Activated naive CD8-positive, alpha-beta T cell treated with anti-CD3 and anti-CD28 coated beads, Interleukin-2, amount 50 U/mL, for 16 hours (primary cell): ENCODE measurements at places on chromosomes 7 and 10.

- no peak for DNase-seq
Measured at GRCh38 chr10:46317370-46317769, 30.6 kb downstream of the ANTXRL start.

GRCh38 chr7:26345202-26345601, 53.5 kb downstream of the SNX10 start:
- DNase-seq = no peak

GRCh38 chr7:46524350-46524749, 603.3 kb upstream of the IGFBP3 start:
- no peak for DNase-seq

DNA sequence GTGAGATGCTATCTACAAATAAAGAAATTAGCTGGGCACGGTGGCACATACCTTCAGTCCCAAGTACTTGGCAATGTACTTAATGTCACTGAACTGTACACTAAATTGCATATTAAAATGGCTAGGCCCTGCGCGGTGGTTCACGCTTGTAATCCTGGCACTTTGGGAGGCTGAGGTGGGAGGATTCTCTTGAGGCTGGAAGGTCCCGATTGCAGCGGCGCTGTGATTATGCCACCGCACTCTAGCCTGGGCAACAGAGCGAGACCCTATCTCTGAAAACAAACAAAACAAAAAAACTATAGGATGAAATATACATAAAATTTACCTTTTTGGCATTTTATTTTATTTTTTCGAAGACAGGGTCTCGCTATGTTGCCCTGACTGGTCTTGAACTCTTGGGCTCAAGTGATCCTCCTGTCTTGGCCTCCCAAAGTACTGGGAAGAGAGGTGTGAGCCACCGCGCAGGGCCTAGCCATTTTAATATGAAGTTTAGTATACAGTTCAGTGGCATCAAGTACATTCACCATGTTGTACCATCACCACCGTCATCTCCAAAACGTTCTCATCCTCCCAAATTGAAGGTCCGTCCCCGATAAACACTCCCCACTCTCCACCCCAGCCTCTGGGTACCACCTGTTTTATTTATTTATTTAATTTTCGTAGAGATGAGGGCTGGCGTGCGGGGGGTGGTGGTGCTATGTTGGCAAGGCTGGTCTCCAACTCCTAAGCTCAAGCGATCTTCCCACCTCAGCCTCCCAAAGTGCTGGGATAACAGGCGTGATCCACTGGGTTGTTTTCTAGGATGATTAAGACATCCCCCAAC, 1.3 kb upstream of the EIF3B start:
- DNase-seq = no peak

- no peak for DNase-seq
Measured at GRCh38 chr7:23298141-23298881, 828 bp upstream of the MALSU1 start.

DNA sequence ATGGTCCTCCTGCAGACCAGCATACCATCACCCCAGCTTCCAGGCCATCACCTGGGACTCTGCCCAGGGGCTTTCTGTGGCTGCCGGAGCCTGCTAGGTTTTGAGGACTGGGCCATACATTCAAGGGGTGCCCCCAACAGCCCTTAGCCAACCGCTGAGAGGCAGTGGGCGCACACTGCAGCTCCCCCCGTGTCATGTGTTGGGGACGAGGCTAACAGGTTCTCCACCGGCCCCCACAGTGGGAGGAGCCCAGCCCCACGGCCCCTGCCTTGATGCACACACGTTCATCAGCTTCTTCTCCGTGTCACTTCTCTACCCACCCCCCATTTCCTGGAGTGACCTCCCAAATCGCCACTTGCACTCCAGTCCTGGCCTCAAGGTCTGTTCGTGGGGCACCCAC, 543.2 kb upstream of the FOXK1 start:
- DNase-seq = no peak

- DNase-seq = no peak
Measured at GRCh38 chr7:103499976-103500375, 54.0 kb upstream of the SLC26A5 start.

DNA sequence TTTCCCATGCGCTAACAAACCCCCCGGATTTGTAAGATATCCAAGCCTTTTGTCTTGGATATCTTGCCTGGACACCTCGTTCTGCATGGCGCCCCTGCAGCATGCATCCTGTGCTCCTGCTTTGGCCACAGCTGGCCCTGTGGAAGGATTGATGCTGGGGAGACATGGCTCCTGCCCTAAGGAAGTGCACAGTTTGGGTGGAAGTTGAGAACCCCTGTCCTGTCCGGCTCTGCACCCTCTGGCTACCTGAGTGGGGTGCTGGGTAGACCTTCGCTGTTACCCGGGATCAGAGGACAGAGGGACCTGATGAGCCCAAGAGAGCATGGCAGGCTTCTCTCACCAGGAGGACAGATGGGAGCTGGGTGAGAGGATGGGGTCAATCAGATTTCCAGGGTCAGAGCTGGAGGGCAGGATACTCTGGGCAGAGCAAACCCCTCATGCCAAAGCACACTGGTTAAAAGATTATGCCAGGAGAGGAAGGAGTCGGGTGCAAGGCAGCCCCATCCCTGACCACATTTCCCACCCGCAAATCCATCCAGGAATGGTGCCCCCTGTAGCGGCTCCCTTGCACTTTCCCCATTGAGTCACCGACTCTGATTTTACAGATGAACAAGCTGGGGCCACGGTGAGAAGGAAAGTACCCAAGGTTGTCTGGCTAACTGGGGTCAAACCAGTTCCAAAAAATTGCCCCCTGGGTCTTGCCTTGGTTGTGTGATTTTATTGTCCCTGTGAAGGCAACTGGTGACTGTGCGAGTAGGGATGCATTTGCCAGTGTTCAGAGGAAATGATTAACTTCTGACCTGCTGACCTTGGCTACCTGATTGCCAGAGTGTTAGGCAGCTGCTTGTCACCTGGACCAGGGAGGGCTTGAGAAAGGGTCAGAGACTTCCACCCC, 290.1 kb upstream of the ZMIZ1 start:
- no peak for DNase-seq

GRCh38 chr7:80781561-80781979, 137.3 kb downstream of the SEMA3C start:
- DNase-seq = no peak

DNA sequence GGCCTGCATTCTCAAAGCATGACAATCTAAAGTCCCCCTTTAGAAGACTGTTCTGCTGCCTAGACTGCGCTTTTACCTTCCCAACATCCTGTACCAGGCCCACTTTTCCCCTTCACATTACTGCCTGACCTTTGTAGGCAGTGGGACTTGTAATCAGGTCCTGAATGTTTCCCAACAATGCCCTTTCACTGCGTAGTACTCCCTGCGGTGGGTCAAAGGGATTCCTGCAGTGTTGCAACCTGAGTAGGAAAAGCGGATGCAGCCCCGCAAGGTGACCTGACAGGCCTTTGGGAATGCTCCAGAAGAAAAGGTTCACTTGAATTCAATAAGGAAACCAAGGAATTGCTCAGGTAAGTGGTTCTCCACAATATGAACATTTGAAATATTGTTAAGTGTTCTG, 4.9 kb upstream of the TCAF1 start:
- no peak for DNase-seq

DNA sequence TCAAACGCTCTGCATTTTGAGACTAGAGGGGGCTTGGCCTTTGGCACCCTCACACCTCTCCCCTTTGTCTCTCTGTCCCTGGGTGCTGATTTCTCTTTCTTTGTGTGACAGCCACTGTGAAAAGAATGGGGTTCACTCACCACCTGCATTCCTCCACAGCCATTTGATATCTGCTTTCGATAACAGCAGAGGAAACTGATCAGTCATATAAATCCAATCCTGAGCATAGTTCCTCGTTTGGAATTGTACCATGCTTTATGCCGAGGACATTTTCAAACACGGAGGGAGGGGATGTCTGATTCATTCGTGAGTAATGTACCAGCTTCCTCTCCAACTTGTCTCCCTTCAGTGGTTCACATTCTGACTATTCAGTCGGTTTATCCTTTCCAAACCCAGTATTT, 15.8 kb downstream of the MET start:
- no peak for DNase-seq

GRCh38 chr10:31219306-31219705, 99.7 kb upstream of the ZEB1 start:
- no peak for DNase-seq

DNA sequence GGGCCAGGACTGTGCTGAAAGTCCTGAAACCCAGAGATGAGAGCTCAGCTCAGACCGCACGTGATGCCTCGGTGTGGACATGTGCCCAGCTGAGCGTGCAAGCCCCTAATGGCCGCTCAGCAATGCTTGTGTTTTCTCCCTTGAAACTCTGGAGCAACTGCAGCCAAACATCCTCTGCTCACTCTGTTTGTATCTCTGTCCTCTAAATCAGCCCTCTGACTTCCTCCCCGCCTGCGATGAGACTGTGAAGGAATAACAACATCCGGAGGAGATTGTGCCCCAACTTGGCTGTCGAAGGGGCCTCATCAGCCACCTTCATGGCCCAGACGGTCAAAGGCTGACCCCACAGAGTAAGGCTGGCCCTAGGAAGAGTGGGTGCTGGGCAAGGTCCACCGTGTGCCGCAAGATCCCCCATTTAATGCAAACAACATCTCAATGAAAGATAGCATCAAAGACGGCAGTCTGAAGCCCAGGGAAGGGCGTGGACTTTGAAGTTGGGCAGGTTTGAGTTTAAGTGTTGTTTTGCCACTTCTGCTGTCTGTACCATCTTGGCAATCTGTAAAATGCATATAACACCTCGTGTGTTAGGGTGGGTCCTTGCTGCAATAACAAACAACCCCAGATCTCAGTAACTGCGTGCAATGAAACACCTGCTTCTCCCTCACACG, 39.9 kb downstream of the CALML3 start:
- no peak for DNase-seq

GRCh38 chr7:1931256-1931950, 261.3 kb downstream of the ELFN1 start:
- DNase-seq = no peak

DNA sequence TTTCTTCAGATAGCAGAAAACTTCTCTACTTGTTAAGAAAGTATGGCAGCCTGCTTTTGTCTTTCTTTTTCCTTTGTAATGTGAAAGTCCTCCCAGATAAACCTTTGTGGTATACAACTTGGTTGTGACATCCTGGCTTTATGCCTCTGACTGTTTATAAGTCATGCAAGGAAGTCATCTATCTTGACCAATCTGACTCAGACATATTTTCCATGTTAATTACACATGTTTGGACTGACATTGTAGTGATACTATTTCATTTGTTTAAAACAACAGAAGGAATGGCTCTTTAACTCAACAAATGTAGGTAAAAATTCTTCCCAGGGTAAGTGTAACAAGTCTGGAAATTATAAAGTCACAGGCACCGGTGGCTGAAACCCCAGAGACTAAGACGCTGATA, 341.6 kb upstream of the MEOX2 start:
- no peak for DNase-seq

DNA sequence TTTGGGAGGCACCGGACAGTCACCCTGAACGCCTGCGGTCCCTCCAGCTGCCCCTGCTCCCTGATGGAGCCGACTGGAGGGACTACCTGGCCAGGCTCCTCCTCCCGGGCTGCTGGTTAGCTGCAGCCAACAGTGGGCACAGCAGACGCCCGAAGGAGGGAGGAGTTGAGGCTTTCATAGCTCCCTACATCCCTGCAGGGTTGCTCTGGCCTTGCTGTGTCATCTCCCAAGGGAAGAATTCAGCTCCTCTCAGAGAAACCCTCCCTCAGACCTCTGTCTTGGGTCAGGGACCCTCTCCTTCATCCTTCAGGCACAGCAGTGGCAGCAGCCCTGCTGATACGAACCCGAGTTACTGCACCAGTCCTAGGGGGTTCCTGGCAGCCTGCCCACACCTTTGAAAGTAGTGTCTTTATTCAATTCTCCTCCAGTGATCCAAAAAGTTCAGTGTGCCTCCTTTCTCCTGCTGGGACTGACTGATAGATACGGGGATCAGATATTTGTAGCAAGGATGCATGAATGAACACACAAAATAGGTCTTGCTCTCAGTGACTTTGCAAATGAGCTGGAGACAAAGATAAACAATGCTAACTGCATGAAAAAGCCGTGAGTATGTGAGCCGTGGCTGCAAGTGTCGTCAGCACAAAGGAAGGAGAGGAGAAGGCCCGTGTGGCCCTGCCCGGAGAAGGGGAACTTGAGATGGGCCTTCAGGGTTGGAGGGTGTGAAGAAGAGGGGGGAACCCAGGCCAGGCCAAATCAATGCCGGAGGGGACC, 136.6 kb downstream of the PRKAG2 start:
- DNase-seq = no peak

DNA sequence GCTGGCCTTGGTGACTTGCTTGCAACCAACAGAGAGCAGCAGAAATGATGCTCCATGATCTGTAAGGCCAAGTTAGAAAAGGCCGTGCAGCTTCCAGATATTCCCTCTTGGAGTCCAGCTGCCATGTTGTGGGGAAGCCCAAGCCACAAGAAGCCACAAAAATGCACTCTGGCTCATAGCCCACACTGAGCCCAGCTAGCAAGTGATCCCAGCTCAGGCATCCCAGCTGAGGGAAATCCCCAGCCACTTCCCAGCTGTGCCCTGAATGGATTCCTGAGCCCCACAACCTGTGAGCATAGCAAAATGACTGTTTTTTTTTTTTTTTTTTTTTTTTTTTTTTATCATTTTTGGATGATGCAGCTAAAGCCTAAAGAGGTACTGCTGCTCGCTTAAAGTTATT, 11.1 kb upstream of the SDK1 start:
- DNase-seq = no peak

DNA sequence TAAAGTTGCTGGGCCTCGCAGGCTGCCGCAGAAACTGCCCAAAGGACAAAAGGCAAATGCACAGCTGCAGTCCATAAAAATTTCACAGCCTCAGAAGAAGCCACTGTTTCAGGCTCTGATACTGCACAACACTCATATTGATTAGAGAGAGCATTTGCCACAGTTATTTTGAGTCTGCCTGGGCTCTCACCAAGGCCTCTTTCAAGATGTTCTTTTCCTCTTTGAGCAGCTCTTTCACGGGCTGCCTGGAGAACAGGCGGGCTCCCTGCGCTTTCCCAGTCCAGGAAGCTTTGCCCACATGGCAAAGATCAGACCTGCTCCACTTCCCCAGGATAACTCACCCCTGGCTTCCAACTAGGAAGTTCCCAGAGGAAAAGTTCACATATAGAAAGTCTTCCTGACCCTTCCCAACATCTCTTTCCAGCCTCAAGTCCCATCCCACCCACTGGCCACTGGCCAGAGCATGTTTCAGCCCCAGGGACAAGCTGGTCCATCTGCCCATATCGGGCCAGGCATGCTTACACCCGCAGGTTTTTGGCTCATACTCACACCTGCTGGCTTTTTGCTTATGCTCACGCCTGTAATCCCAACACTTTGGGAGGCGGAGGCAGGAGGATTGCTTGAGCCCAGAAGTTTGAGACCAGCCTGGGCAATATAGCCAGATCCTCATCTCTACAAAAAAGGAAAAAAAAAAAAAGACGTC, 3.3 kb downstream of the SLIT1 start:
- no peak for DNase-seq

- no peak for DNase-seq
Measured at GRCh38 chr10:35178331-35178730, 51.7 kb downstream of the CREM start.
